ENCODE measurements at places on chromosomes 12 and 14.
A peak's percentile ranks its signal among the peaks of the same experiment; 100 is the strongest.

DNA sequence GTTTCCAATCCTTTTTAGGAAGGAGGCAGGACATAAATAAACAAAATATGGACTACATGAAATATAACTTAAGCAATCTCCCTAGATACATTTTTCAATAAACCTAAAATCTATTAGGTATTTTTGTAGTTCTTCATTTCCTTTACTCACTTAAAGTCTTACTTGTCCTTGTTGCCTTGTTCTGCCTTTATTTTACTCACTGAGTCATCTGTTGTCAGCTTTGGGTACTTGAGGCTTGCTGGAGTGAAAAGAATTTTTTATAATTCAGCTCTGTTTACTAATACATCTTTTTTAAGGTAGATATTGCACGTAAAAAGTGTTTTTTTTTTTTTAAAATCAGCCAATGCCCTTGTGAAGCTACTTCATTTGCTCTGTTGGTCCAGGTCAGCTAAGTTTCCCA, 216.2 kb downstream of the PELI2 start:
- no peak for DNase-seq

- no peak for DNase-seq
These were observed 45.5 kb downstream of the CHGA start for GRCh38 chr14:92968291-92969020.

- DNase-seq, result peak; percentile 54
These were observed 973.3 kb upstream of the TMEM132C start for GRCh38 chr12:127293507-127294310.

GRCh38 chr12:128956755-128957154, 103.5 kb downstream of the GLT1D1 start:
- DNase-seq, result no peak
